ENCODE measurements at places on chromosomes 7 and 10. TPM values are rescaled to one million over a fixed set of nuclear protein-coding genes. Genes with fewer than 3 reads are reported as not detected.

Gene PRPS1L1
- total RNA-seq = not detected

Gene CTAGE8
- total RNA-seq = not detected

Gene ARHGEF5
- 0.89 TPM for total RNA-seq

Gene RELN
- under 0.01 TPM for total RNA-seq

Gene NUTM2D
- total RNA-seq = 1.2 TPM

Gene TAS2R5
- total RNA-seq = 1.2 TPM
